ENCODE measurements at places on chromosomes 6 and 20. TPM values are rescaled to one million over a fixed set of nuclear protein-coding genes. Genes with fewer than 3 reads are reported as not detected.

Gene PTCHD4
- 11.4 TPM for total RNA-seq

DNA sequence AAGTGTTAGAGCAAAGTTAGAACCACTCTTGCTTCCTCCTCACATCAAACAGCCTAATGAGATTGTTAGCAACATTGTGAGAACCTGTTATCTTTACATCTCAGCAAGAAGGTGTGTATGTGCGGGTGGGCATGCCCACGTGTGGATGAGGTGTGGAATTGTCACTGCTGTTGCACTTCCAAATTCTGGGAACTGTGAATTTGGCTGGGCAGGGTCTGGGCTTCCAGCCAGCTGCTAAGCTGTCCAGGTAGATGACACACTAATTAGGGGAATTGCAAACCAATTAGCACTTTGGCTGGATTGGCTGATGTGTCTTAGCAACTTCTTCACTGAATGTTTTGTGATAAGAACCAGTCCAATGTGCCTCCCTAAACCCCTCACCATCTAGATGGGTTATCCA is 848.2 kb downstream of the DHX35 start:
- no peak for DNase-seq

Gene SLC17A1
- not detected for total RNA-seq

Gene KIF25
- total RNA-seq: not detected

- peak; percentile 48 for DNase-seq
These were observed 16.7 kb downstream of the MAP3K5 start for GRCh38 chr6:136775548-136775947.

DNA sequence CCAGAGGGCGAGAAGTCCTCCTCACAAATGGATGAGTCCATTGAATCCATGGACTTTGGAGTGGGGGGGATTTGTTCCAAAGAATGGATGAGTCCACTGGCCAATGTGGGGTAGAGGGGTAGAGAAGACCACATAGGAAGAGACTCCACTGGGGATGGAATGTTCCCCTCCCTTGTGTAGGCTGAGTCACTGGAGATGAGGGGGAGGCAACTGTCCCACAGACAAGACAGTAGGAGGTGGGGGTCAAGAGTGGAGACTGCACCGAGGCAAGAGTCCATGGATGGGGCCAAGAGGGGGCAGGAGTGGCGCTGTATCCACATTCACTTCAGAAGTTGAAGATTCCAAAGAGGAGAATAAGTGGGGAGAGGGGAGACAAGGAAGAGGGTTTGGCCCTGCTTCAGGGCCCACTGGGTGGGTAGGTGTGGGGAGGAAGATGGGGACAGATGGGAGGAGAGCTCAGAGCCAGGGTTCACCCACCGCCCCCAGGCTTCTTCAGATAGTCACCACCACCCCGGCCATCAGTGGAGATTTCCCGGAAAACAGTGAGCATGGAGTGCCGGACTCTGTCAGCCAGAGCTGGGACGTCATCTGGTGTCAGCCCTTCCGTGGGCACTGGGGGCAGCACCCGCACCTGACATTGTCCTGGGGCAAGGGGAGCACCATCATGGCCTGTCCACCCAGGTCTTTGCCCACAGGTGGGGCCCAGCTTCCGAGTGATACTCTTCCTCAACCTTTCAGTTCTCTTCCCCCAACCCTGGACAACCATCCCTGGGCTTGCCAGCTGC is 4.6 kb downstream of the EGFL8 start:
- DNase-seq: no peak

Gene OR2J3
- total RNA-seq: not detected
